Thyroid gland (tissue), 4 donors: ENCODE measurements at places on chromosomes 2 and 18.

DNA sequence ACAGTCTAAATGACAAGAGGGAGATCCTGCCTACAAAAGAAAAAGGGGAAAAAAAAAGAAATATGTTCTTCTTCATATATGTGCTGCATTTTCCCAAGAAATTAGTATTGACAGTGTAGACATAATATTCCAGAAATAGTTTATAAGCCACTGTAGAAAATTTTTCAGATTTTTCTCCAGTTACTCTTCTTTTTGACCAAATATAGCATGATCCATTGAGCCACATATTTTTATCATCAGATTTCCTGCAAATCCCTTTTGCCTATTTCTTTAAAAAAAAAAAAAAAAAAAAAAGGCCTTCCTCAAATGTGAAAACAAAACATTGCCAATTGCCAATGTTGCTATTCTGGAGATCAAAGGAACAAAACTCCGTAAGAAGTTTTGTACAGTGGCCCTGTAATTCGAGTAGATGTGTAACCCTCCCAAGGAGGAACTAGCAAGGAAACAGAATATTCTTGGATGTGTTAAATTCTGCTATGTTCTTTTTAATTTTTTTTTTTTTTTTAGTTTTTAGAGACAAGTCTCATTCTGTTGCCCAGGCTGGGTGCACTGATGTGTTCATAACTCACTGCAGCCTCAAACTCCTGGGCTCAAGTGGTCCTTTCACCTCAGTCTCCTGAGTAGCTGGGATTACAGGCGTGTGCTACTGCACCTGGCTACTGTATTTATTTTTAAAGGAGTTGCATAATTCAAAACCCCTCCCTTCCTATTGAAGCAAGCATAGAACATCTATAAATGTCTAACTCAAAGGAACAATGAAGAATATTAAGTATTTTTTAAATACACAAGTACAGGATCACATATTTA lies 12.5 kb upstream of the CABYR start:
- DNase-seq = peak; percentile 35

DNA sequence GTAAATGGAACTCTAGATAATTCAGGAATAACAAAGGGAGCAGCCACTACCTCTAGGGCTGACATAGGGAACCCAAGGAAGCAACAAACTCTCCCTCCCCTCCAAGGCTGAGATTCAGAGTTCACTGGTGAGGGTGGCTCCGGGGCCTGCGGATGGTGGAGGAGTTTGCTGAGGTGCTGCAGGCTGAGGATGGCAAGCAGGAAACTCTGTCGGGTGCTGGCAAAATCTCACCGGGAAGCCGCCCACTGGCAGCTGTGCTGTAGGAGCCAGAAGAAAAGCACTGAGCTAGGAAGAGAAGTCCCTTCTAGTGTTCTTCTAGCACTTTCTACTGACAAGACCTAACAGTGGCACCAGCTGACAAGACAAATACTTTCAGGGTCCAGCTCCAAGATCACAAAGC lies 12.5 kb upstream of the HAAO start:
- no peak for DNase-seq

DNA sequence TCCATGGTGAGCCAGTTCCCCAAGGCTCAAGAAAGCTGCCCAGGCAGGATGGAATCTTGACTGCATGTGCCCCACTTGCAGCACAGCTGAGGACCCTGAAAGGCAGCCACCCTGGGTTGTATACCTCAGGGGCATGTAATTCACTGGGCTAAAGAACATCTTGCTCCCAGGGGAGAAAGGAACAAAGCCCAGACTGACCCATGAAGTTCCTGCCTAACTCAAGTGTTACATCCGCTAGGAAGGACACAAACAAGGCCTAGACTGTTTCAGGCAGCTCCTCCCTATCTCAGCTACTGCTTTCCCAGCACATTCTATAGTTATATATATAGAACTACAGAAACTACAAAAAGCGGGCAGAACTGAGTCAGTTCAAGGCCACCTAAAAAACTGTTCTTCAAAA lies 69.0 kb downstream of the RBM43 start:
- DNase-seq = no peak

GRCh38 chr2:124258140-124258880 lies 233.2 kb downstream of the CNTNAP5 start:
- DNase-seq = no peak

- DNase-seq = no peak
Observed at GRCh38 chr2:167784084-167784425, 463.3 kb downstream of the STK39 start.

- DNase-seq = no peak
Observed at GRCh38 chr2:177052471-177052870, 160.1 kb upstream of the HNRNPA3 start.

DNA sequence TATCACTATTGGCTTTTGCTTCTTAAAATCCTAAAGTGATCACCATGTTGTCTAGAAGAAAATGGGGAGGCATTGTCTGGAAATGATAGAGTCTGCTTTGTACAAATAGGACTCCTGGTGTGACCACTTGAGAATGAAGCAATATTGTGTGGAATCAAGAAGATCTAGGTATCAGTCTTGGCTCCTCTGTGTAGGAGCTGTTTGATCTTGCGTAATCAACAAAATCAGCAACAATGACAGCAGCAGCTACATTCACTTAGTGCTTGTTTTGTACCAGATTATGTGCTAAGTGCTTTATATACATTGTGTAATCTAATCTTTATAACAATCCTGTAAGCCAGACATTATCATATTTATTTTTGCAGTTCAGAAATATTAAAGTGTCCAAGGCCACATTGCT lies 17.8 kb downstream of the NCOA1 start:
- DNase-seq = no peak

GRCh38 chr2:240595381-240596079 lies 9.0 kb downstream of the CAPN10 start:
- DNase-seq = peak; percentile 1

DNA sequence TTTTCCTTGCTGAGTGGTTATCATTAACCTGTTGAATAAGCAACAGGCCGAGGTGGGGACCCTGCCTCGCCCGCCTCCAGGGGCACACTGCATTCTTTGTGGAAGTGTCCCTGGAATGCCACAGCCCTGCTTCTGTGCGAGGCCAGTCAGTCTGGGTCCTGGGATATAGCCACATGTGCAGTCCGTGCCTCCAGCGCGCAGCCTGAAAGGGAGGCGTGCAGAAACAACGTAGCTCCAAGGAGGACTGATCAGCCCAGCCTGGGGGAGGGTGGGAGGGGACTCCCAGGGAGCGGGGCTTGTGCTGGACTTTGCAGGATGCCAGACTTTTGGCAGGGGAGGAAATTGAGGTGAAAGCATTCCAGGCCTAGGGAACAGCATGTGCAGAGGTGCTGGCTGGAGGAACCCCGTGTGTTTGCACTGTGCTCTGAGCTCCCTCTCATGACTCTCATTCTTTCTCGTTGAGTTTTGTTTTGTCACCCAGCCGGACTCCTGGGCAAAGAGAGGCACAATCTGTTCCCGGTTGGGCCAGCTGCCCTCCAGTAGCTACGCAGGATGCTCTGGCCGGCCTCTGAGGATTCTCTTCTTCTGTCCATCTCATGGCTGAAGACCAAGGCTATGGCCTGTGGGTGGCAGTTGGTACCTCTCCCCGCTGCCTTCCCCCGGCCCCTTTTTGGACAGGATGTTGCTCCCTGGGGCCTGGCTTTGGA lies 39.7 kb downstream of the HPCAL1 start:
- DNase-seq = no peak

DNA sequence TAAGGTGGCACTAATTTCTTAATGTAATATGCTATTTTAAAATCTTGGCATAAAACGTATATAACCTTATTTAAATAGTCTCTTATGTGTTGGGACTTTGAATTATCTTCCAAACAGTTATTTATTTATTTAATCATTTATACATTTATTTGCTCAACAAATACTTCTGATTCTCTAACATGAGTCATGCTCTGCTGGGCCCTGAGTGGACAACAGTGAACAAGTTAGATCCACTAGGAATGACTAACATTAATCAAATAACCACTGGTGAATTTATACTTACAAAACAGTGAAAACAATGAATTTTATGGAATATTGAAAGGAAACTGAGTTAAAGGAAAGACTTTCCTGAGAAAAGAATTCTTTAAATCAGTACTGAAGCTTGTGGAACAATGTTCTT lies 1257.2 kb upstream of the CHAC2 start:
- no peak for DNase-seq

GRCh38 chr2:1606046-1606400 lies 138.3 kb downstream of the PXDN start:
- DNase-seq = no peak

DNA sequence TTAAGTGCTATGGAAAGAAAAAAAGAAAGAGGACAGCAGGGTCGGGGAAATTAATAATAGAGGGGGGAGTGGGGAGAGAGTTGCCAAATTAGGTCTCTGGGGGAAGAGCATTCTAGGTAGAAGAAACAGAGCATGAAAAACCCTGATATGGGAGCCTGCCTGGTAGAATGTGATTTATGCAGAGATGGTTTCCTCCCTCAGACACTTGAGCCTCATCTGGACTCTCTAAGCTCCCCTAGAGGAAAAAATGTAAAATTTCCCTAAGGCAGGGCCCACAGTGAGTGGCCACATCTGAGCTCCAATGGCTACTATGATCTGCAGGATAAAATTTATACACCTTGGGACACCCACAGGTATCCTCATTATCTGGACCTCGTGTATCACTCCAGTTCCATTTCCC lies 20.6 kb upstream of the EPAS1 start:
- no peak for DNase-seq

DNA sequence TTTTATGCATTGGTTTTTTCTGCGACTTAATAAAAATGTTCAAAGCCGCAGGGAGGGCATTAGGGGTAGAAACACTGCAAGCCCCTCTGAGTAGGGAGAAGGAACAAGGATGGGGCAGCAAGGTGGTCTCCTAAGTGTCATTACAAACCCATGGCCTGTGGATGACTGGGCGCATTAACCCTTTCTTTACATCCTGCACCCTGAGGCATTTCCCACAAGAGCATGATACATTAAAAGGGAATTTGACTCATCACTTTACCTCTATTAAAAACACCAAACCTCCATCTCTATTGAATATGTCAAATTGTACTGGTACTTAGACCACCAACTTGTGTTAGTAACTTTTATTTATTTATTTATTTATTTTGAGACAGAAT lies 112.5 kb downstream of the VIT start:
- no peak for DNase-seq

GRCh38 chr2:52238782-52239181 lies 1206.8 kb upstream of the NRXN1 start:
- DNase-seq = no peak

DNA sequence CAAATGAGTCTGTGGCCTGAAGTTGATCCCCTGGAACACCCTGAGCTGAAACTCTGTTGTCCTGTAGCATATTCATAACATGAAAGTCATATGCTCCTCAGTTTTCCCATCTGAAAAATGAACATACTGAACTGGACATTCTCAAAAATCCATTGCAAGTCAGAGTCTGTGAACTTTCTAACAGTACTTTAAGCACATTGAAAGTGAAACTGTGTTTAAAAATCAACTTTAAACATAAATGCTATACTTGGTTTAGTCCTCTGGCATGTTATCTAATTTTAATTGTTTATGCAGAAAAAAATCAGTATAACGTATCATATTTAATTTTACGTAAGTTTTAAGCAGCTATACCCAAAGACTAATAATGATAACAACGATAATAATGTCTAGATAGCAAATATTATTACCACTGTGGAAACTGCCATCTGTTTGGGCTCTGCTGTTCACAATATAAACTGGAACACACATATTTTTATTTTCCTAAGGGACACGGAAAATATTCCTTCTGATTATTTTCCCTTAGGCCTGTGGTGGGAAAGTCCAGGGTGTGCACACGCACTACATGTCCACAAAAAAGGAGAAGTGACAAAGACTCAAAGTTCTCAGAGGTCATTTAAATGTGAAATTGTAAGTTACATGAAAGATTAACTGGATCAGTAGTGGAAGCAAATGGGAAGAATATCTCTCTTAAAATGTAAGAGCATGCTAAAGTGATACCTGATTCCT lies 56.1 kb upstream of the TTN start:
- no peak for DNase-seq

DNA sequence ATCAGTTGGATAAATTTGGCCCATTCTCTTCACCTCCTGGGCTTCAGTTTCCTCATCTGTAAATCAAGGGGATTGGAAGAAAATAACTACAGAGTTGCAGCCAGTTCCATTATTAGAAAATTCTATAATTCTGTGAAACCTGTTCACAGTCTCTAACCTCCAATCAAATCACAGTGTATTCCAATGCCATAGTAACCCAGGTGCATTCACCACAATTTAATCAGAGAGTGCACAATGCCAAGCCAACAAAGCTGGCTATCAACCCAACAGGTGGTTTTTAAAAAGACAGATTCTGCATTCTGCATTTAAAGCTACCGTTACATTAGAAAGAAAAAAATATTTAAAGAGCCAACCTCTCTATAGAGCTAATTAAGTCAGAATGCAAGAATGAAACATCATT lies 308.6 kb downstream of the RNF144A start:
- DNase-seq = no peak

GRCh38 chr2:46967990-46968647 lies 52.5 kb upstream of the MCFD2 start:
- peak; percentile 95 for DNase-seq

DNA sequence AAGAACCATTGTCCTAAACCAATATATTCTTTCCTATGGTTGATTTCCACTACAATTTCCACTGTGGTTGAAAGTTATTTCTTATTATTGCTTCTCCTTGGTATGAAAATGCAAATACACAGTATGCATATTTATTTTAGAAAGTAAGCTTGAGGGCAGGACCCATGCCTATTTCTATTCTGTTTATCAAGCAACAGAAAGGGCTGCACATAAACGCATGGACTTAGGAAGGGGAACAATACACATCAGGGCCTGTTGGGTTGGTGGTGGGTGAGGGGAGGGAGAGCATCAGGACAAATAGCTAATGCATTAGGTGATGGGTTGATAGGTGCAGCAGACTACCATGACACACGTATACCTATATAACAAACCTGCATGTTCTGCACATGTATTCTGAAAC lies 20.7 kb downstream of the SLC4A3 start:
- DNase-seq = no peak

- no peak for DNase-seq
Observed at GRCh38 chr2:6724605-6725140, 141.0 kb downstream of the CMPK2 start.

DNA sequence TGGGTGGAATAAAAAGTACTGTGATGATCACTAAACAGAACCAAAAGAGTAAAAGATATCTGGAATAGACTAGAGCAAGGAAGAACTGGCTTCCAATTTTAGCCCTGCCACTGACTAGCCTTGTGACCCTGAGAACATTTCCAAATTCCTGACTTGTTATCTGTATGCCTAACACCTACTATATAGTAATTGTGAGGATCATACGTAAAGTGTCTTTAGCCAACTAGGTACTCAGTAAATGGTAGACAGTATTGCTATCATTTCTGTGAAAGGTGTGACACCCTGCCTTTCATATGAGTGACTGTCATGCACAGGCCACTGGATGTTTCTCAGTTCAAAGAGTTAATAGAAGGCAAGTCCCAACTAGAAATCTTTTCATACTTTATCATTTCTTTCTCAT lies 29.8 kb downstream of the CYTIP start:
- no peak for DNase-seq
